Nephron progenitor cell (in vitro differentiated cells): ENCODE measurements at places on chromosomes 12 and 14.

DNA sequence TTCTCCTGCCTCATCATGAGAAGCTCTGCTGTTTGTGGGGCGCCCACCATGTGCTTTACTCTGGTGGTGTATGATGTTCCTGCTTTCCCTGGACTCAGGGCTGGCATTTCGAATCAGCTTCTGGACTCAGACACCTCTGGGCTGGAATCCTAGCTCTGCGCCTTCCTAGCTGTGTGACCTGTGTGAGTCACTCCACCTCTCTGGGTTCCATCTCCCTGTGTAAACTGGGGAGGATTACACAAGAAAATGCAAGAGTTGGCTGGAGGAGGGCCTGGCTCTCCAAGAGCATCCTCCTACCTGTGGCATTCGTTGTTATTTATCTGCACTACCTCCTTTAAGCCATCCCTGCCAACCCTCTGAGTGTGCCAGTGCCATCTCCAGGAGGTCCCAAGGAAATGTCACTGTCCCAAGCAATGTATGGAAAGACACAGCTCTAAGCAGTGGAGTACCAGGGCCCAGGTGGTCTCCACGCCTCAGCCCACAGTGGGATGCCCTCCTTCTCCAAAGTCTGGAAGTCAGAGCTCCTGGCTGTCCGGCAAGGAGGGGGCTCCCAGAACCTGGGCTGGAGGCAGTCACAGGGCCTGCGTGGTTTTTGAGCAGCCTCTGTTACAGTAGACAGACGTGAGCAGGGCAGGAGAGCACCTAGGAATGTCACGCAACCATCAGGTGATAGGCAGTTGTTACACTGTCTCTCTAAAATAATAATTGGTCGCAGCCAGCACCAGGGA is 7.3 kb upstream of the TNFAIP2 start:
- DNase-seq, result no peak

- DNase-seq, result no peak
These were observed 160.8 kb upstream of the TMPO start for GRCh38 chr12:98354520-98355035.

- DNase-seq, result no peak
These were observed 3.0 kb downstream of the WNT1 start for GRCh38 chr12:48980953-48981756.

DNA sequence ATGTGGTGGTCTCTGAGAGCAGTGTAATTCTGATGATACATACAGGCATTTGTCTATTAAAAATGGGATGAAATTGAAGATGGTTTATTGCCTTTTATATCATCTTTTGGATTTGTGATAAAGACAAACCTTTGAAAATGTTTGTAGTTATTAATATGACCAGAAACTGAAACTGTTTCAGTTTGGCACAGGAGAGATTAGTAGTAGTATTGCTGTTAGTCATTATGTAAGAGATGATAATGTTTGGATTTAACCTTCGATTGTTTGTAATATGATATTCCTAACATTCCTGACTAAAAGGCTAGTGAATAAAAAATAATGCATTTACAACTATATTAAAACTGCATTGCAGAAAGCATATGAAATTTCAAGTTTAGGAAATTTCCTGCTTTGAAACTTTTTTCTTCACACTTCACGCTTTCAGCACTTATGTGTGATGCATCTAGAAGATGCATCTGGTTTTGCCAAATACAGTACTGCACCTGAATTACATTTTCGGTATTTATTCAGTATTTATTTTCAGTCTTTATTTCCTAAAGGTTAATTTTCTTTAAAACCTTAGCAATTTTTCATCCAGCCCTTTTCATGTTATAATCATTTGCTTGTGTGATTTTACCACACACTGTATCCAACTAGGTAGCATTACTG is 25.5 kb downstream of the ADIPOR2 start:
- DNase-seq, result no peak

GRCh38 chr12:16037533-16037932 is 126.4 kb downstream of the DERA start:
- DNase-seq, result no peak

- no peak for DNase-seq
These were observed 15.0 kb downstream of the GSG1 start for GRCh38 chr12:13088496-13088895.

DNA sequence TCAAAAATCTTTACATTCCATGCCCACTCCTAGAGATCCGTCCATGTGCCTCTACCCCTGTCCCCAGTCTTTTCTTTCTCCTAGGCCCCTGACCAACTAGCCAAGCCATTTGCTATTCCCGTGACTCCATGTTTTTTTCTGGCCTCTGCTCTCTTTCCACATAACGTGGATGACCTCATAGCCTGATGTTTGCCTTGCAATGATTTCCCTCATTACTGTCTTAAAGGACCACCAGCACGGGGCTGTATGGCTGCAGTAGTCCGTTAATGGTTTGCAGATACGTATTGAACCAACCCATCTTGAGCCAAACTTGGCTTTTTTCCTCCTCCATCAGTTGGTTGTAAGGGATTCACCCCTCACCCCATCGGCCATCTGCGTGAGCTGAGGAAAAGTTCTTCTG is 226.0 kb downstream of the PCNX1 start:
- DNase-seq, result no peak

DNA sequence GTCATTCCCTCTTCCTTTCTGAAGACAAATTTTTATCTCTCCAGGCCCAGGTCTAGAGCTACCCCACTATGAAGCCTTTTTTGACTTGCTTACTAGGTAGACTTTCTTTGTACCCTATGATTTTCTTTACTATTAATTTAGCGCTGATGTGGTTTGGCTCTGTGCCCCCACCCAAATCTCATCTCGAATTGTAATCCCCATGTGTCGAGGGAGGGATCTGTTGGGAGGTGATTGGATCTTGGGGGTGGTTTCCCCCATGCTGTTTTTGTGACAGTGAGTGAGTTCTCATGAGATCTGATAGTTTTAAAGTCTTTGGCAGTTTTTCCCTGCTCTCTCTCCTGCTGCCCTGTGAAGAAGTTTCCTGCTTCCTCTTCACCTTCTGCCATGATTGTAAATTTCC is 118.1 kb downstream of the SLC38A1 start:
- DNase-seq, result no peak

DNA sequence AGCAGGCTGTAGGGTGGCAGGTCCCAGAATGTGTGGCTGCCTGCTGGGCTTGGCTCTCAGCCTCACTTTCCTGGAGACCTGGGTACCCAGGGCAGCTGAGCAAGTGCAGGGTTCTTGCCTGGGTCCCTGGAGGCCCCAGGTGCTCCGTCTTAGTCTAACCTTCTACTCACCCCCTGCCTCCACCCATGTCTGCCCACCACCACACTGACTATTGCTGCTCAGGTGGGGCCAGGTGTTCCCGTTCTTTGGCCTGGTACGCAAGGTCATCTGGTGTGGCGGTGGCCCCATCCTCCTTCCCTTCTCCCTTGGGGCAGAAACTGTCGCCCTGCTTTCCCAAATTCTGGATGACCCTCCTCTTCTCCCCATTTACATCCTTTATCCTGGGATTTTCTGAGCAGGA is 319.9 kb downstream of the TMEM121 start:
- DNase-seq, result no peak

GRCh38 chr14:43503508-43503907 is 1003.6 kb downstream of the FSCB start:
- no peak for DNase-seq

DNA sequence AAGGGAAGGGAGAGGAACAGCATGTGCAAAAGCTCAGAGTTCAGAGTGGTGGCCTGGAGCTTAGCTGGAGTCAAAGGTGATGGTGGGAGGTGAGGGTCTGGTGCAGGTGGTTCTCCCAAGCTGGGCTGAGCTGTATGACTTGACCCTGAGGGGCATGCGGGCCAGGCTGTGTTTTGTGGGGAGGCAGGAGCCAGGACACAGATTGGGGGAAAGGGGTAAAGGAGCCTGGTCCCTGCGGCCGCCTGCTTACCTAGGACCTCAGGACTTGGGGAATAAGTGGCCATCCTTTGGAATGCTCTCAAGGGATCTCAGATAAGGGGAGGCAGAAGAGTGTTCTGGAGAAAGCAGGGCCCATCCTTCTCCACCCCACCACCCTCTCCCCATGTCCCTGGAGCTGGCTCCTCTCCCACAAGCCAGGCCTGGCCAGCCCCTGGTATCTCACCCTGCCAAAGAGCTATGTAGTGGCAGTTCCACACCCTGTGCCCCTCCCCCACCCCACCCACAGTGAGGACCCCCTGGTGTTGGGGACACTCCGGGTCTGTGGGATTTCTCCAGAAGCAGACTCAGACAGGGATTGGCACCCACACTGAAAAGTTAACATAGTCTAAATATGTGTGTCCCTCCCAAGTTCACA is 19.9 kb upstream of the CEP170B start:
- no peak for DNase-seq

DNA sequence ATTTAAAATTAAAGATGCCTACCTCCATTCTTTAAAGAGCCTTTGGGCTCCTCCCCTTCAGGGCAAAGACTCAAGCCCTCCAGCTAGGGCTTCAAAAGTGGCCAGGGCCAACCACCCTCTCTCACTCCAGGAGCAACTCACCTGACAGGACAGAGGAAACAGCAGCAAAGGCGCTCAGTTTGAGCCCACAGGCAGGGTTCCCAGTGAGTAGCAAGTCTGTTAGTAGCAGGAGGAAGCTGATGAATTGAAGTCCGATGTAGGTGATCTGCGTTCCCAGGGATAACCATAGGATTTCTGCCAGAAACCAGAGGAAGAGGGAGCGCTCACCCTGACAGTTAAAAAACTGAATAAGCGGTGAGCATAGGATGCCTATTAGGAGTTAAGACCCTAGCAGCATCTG is 15.7 kb downstream of the GSG1 start:
- DNase-seq, result no peak

GRCh38 chr12:50732591-50732990 is 31.3 kb upstream of the ATF1 start:
- DNase-seq, result no peak

DNA sequence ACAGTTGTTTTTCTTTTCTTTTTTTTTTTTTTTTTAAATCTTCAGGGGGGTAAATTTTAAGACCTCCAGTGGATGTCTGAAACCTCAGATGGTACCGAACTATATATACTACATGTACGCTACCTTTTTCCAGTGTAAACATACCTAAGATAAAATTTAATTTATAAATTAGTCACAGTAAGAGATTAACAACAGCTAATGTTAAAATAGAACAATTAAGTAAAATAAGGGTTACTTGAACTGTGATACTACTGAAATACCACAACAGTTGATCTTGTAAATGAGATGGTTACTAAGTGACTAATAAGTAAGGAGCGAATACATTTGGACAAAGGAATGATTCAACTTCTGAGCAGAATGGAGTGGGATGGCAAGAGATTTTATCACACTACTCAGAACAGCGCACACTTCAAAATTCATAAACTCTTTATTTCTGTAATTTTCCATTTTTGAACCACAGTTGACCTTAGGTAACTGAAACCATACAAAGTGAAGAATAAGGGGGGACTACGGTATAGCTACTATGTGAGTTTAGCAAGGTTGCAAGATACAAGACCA is 80.5 kb upstream of the PCED1B start:
- DNase-seq, result no peak

DNA sequence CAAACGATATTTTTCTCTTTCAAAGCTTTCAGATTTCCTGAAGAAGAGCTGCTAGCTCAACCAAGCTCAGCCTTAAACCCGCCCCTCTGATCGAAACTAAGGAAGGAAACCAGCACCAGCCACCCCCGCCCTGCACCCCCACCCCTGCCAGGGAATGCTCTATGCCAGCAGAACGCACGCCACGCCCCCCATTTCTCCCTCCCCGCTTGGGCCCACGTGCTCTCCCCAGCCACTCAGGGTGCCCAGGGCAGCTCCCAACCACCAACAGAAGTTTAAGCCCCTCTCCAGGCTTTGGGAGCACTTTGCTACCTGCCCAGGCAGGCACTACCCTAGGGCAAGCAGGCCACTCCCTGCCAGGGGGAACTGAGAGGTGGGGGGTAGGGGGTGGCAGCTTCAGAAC is 18.8 kb upstream of the KRT78 start:
- DNase-seq, result no peak

DNA sequence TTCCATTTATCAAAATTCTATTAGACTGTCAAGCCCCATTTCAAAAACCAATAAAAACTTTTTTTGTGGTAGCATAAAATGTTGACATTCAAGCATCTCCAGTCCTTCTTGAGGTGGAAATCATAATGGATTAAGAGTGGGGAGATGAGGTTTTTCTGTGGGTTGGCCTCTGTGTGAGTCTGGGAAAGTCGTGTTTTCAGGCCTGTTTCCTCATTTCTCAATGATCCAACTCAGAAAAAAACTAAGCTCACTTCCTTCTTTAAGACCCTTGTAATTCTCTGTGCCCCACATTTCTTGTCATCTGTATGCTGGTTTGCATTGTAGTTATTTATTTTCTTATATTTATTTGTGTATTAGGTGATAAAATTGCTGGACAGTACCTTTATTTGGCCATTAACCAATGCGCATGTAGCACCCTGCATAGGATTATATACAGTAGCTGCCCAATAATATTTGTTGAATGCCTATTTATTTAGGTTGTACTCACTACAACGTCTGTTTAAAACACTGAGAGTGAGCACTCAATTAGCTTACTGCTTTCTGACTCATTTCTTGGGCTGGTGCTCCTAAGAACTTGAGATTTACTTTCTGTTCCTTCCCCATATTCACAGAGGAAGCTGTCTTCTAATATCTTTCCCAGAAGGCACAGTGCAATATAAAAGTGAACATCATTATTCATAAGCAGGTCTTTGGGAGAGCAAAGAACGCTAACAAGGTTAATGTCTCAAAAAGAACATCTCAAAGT is 121.9 kb downstream of the DNAI7 start:
- no peak for DNase-seq

GRCh38 chr14:80955416-80955941 is at the start of gene TSHR:
TSHR (plus strand) TSS chr14:80955621; CDS start chr14:80955681, 60 bp downstream.
- peak; percentile 28 for DNase-seq

DNA sequence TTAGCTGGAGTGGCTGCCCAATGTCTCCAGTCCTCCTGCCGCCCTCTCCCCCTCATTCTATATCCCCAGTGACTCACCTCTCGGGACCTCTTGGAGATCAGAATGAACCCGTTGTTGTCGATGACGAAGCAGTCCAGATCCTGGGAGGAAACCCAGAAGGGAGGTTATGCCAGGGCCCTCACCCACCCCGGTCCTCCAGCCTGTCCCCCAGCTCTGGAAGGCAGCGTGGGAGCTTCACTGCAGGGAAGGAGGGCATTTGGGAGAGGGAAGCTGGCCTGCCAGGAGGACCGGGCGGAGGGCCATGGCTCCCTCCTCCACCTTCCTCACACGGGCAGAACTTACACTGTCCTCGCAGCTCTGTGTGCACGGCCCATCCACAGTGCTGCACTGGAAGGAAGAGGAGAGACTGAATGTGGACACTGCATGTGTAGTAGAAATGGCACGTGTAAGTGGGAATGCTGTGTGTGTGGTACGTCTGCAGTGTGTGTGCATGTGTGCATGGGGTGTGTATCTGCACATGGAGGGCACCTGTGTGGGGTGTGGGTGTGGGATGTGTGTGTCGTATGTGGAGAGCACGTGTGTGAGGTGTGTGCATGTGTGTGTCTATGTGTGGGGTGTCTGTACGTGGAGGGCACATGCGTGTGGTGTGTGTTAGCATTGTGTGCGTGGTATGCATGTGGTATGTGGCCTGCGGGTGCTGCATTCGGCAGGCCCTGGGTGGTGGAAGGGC is 10.0 kb upstream of the LRTM2 start:
- DNase-seq, result no peak

DNA sequence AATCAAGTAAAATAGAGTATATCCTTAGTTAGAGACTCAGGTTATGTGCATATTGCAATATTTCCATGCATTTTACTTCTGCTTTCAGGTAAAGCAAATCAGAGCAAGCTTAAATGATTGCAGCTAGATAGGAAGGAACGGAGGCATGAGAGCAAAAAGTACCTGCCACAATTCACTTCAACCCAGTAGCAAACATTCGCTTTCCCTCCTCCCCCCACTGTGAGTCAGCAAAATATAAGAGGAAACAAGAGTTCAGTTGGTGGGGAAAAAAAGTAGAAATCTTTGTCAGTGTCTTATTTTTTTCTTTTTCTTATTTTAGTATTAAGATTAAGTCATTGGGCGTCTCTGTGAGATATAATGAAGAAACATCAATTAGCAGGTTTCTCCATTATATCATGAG is 475.4 kb downstream of the NPAS3 start:
- no peak for DNase-seq
